T-cell (primary cell): ENCODE measurements at places on chromosomes 16 and 17. TPM values are rescaled to one million over a fixed set of nuclear protein-coding genes. Genes with fewer than 3 reads are reported as not detected.
A peak's percentile ranks its signal among the peaks of the same experiment; 100 is the strongest.

Gene TMEM97
- 6.4 TPM for total RNA-seq

- peak; percentile 36 for DNase-seq
- H3K27ac ChIP-seq, result peak overlapping the region; percentile 86
- no peaks in the 10 kb centered on the region for H3K27me3 ChIP-seq
Measured at GRCh38 chr17:59963738-59964481, 630 bp downstream of the RNFT1 start.

DNA sequence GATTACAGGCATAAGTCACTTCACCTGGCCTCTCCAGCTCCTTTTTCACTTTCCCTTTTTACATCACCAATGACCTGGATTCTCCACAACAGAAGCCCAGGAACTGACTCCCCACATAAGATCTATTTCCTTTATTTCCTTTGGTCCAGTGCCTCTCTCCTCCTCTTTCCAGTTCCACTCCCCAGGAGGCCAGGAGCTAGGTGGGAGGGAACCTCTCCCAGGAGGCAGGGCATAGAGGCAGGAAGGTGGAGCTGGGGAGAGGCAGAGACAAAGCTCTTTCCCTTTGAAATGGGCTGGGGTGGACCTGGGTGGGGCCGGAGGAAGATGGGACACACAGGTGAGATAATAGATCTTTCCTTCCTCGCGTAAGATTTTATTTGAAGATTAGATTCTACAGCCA is 318.3 kb upstream of the TNRC6C start:
- H3K27ac ChIP-seq, result no peak overlapping the region
- DNase-seq, result no peak
- no peak overlapping the region for H3K4me3 ChIP-seq
- H3K27me3 ChIP-seq, result peaks cover 21% of the 10 kb centered on the region

DNA sequence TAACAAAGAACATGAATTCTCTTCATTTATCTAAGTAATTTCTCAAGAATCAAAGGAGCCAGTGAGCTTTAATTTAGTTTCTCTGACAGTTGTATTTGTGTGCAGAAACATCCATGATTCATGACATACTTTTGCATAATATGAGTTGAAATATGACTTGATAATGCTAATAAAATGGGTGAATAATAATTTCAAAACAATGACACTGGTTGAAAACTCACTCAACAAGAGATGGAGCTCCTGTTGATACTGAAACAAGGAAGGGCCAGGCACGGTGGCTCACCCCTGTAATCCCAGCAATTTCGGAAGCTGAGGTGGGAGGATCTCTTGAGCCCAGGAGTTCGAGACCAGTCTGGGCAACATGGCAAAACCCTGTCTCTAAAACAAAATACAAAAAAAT is 147.0 kb downstream of the MAP2K6 start:
- H3K27ac ChIP-seq, result no peak overlapping the region
- H3K4me3 ChIP-seq, result no peak overlapping the region
- no peaks in the 10 kb centered on the region for H3K27me3 ChIP-seq
- H3K4me1 ChIP-seq, result no peaks in the 10 kb centered on the region
- no peak for DNase-seq

Gene CLN3
- 67.4 TPM for total RNA-seq

Gene TVP23A
- total RNA-seq, result 0.50 TPM
